ENCODE measurements at places on chromosomes 5 and 9.

GRCh38 chr9:136019041-136019680 lies 58.0 kb upstream of the UBAC1 start:
- no peak for DNase-seq

DNA sequence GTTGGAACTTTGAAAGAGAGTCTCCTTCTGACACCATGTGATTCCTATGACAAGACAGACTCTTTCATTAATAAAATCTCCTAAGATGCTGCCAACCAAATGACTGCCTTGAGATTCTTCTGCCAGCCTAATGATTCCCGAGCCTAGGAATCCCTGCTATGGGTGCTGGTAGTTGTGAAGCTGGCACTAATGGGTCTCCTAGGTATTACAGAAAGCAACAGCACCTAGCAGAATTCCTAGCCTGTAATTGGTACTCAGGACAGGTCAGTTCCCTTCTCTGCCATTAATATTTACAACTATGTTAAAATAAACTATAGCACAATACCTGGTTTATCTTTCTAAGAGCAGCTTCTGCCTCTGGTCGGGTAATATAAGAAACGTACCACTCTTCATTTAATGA lies 19.3 kb downstream of the C5orf58 start:
- DNase-seq, result no peak

- no peak for DNase-seq
Observed at GRCh38 chr5:170120576-170120975, 14.9 kb downstream of the FOXI1 start.

GRCh38 chr9:104177676-104178075 lies 83.6 kb downstream of the SMC2 start:
- DNase-seq, result no peak

DNA sequence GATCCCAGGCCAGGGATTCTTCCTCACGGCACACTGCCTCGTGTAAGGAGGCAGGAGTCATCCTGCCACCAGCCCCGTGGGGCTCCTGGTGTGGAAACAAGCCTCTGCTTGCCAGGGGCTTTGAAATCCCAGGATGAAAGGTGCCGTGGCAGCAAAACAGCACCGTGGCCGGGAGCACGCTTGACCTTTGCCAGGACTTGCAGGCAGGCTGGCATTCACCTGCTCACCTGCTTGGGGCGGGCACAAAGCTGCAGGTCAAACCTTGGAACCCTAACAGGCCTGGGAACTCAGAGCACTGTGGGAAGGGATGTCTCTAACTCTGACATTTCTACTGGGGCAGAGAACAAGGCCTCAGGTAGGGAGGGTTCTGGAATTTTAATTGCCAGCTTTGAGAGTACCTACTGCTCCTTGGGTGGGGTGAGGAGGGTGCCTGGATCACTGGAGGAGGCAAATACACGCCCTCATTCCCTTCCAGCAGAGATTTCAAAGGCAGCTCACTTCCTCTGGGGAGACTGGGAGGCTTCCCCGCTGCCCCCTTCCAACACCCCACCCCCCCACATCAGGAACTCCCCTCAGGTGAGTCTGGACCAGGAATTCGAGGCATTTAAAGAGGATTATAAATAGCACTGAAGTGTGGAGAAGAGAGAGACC lies 45.6 kb upstream of the STXBP1 start:
- no peak for DNase-seq

DNA sequence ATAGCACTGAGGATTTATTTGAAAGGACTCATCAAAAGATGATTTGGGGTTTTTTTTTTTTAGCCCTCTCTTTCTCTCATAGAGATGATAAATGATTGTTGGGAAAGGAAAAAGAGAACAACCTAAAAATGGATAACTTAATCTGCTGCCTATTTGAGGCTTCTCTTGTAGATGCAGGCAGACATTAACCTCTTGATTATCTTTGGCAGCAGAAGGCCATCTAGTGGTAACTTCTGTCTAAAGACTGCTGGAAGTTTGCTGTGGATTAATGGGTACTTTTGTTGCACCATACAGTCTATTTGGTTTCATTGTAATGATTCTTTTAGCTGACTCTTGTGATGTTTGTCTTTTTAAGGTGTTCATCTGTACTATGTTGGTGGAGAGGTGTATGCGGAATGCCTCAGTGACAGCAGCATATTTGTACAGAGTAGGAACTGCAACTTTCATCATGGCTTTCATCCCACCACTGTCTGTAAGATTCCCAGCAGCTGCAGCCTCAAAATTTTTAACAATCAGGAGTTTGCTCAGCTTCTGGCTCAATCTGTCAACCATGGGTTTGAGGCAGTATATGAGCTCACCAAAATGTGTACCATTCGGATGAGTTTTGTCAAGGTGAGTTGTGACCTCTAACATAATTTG lies 18.8 kb downstream of the SMIM32 start:
- DNase-seq, result no peak

GRCh38 chr9:23621924-23622323 lies 204.1 kb downstream of the ELAVL2 start:
- DNase-seq, result no peak

DNA sequence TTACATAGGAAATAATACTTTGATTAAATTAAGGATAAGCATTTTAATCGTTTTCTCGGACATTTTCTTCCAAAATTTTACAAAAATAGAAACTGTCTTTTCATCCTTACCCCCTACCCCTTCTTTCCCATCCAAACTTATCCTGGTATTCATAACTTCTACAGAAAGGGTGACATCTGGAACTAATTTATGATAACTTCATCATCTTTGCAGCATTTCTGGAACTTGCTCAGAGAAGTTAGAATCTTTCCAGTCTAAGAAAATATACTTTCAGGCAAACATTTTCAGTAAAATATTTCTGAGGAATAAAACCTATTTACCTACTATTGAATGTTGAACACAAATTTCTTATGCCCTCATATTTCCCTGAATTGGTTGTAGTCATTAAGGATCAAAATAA lies 309.0 kb downstream of the MAN2A1 start:
- DNase-seq, result no peak

DNA sequence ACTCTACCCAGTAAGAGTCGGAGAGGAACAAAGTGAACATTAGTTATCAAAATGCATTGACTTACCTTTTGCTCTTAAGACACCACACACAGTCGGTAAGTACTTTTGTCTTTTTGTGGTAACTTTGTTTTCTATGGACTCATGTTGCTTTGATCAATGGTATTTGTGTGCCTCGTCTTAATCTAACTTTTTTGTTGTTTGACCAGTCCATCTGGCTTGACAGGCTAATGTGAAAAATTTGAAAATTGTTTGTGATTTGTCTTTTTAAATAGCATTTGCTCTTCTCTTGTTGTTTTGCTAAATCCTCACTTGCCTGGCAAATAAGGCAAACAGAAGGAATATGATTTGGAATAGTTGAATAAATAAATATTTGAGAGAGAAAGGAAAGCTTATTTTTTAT lies 71.4 kb upstream of the CHD1 start:
- no peak for DNase-seq

GRCh38 chr9:122988920-122989621 lies 44.4 kb upstream of the GPR21 start:
- no peak for DNase-seq

DNA sequence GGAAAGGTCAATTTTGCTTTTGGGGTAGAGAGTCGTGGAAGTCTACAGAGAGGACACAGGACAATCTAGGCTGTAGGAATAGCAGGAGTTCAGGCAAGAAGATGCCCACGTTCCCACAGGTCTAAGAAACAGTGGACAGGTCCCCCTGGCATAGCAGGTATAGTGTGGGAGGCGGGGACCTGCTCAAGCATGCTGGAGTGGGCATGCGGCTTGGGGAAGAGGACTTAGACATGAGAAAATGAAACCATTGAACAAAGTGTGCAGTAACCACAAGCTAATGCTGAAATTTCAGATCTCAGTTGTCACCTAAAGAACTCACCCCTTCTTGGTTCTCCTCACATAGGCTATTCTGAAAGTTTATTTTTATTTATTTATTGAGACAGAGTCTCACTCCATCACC lies 142.8 kb upstream of the EFNA5 start:
- no peak for DNase-seq

DNA sequence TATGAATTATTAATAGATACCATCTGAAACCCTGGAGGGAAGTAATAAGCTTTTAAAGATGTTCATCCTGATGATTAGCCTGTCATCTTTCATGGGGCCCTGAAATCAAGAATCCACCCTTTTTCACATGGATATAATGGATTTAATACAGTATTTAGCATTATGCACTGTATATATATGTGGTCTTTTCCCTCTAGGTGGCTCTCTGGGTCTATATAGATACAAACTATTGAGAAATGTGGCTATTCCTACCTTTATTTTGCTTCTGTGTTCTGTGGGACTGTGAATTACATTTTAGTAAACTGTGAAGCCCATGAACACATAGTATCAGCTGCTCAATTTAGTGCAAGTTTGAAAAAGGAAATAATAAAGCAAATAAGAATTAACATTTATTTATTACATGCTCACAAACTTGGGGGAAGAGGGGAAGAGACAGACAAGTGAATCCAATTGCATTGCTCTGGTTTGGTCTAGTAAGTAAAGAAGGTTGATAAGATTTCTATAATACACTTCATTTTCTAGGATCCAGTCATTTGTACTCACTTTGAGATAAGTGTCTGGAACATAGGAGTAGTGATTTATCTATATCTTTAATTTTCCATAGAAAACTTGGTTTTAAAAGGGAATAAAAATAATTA lies 112.2 kb downstream of the SCAMP1 start:
- DNase-seq, result no peak

DNA sequence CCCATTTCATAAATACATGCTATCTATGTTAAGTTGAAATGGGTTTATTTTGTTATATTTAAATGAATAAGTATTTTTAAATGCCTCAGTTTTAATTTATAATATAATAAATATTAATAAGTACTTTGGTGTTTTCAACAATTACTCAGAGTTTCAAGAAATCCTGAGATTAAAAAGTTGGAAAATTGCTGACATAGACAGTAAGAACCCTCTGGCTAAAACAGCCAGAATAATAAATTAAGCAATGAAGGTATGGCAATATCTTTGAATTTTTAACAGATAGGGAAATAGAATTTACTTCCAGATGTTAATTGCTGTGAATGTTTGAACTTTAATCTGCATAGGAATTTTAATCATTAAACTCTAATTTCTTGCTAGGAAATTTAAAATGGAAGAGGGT lies 83.6 kb downstream of the ZNF622 start:
- DNase-seq, result no peak

GRCh38 chr5:140239939-140240700 lies 62.8 kb downstream of the PFDN1 start:
- DNase-seq, result peak; percentile 59

DNA sequence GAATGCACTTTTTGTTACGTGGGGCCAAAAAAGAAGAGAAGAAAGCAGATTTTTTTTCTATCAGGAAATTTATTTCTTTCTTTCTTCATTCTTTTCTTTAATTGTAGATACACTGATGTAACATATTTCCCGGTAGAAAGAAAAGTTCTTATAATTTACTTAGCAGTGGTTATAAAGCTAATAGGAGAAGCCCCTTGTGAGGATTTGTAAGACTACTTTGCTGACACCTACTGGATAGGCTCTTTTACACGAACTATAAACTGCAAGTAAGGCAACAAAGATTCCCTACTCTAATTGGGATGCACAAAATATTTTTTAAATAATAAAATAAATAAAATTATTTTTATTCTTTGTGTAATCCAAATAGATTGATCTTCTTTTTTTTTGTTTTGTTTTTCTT lies 284.4 kb downstream of the DNAH5 start:
- no peak for DNase-seq

- DNase-seq, result no peak
Observed at GRCh38 chr9:133713150-133713959, 24.8 kb downstream of the SARDH start.

GRCh38 chr9:108860354-108860753 lies 1.7 kb upstream of the ACTL7A start:
- no peak for DNase-seq

All from stimulated activated CD4-positive, alpha-beta T cell treated with anti-CD3 and anti-CD28 coated beads, Interleukin-2, amount 100 ng/mL, for 48 hours (primary cell).